ENCODE measurements at places on chromosomes 3 and 15.

DNA sequence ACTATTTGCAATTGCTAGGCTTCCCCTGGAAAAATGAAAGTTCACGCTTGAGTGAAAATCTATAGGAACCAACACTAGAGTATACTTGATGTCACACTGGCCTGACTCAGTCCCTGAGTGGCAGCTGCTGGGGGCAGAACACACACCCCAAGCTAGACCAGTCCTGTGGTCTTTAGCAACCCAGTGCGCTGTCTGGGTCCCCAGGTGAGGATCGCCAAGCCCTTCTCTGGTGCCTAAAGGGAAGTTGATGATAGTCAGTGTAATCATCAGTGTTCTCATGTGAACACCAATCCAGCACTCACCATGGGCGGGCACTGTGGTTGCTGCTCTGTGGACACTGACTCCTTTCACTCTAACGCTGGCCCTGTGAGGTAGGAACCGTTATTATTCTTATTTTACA lies 11.2 kb downstream of the ALDH1A3 start:
- no peak for DNase-seq

- DNase-seq = no peak
Measured at GRCh38 chr3:127741690-127742089, 68.9 kb downstream of the ABTB1 start.

GRCh38 chr3:196179380-196180308 lies 31.6 kb downstream of the ZDHHC19 start:
- no peak for DNase-seq

DNA sequence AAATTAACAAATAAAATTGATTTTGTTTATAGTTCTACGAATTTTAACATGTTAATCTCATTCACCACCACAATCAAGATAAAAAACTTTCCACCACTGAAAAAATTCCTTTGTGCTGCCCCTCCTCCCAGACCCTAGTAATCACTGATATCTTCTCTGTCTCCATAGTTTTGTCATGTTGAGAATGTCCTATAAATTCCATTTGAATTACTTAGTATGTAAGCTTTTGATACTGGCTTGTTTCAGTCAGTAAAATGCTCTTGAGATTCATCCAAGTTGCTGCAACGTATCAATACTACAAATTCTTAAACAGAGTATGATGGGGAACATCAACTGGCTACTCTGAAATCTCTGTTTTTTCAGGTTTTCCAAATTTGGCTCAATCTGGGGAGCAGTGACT lies 129.6 kb downstream of the CTNNB1 start:
- DNase-seq = peak; percentile 29

DNA sequence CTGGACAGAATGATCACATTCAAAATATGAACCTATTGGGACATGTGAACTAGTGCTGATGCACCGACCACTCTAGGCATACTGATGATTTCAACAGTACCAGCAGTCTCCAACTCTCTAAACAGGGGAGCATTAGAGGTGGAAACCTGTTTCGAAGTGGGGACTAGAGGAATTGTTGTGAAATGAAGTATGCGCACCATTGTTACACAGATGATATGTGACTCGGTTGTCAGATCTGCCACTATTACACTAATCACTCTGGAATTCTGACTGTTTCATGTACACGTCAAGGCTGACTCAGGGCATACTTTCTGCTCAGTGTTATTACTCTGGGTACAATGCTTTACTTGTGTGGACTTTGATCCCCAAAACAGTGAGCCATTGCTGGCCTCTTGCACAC lies 198.2 kb upstream of the UBE2E2 start:
- peak; percentile 28 for DNase-seq

DNA sequence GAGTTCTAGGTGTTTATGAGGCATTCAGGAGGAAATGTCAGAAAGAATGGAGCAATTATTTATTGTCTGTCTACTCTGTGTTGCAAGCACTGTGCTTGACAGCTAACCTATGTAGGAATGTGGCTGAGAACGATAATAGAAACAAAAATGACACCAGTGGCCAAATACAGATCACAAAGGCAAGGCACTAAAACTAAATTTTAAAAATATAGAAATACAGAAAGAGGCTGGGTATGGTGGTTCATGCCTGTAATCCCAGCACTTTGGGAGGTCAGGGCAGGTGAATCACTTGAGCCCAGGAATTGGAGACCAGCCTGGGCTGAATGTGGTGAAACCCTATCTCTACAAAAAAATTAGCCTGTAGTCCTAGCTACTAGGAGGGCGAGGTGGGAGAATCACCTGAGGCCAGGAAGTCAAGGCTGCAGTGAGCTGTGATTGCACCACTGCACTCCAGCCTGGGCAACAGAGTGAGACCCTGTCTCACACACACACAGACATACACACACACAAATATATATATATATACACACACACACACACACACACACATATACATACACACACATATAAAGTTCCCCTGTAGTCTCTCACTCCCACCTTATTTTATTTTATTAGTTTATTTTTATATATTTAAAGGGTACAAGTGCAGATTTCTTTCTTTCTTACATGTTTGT lies 6.0 kb downstream of the PRKCI start:
- peak; percentile 28 for DNase-seq

- DNase-seq = peak; percentile 44
Measured at GRCh38 chr3:94036909-94037507, 8.6 kb upstream of the STX19 start.

GRCh38 chr15:60052796-60053195 lies 48.7 kb downstream of the FOXB1 start:
- DNase-seq = no peak

DNA sequence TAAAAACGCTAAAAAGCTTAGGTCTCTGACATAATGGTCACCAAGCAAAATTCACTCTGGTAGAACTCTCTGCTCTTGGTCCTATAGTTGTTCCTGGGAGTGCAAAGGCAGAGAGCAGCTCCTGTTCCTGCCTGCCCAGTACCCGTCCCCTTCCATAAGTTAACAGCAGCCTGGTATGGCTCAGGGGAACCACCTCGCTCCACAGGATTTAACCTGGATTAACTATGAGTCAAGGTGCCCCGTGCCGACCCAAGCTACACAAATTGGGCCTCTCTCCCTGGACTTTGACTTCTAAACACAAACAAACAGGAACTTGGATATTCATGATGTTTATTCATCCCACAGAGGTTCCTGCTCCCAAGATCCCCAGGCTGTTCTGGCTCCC lies 32.1 kb downstream of the SCAP start:
- peak; percentile 86 for DNase-seq

DNA sequence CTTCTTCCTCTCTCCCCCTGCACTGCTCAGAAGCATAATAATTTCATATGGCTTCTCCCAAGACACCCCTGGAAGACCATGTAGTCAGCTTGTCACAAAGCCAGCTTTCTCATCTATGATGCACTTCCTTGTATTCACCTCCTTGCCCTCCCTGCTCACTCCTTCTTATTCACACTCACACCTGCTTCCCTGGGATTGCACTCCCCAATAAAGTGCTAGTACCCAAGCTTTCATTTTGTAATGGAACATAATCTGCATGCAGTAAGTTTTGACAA lies 76.9 kb upstream of the FRMD4B start:
- DNase-seq = no peak

- DNase-seq = no peak
Measured at GRCh38 chr3:25817638-25818037, 27.7 kb downstream of the OXSM start.

GRCh38 chr3:197286678-197287077 lies 11.7 kb downstream of the DLG1 start:
- no peak for DNase-seq

- DNase-seq = no peak
Measured at GRCh38 chr3:43785551-43785950, 94.8 kb downstream of the ABHD5 start.

DNA sequence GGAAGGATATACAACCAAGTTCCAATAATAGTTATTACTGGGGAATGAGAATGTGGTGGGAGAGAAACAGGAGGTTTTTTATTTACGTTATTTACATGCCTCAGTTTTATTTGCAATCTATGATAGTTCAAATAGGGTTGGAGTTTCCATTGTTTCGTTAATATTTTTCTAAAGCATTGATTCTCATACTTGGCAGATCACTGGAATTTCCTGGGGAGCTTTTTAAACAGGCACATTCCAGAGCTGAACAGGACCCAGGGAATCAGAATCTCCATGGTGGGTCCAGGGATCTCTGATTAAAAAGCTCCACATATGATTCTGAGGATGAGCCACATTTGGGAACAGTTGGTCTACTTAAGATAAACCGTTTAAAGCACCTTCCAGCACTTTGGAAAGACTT lies 123.9 kb downstream of the IL20RB start:
- no peak for DNase-seq

DNA sequence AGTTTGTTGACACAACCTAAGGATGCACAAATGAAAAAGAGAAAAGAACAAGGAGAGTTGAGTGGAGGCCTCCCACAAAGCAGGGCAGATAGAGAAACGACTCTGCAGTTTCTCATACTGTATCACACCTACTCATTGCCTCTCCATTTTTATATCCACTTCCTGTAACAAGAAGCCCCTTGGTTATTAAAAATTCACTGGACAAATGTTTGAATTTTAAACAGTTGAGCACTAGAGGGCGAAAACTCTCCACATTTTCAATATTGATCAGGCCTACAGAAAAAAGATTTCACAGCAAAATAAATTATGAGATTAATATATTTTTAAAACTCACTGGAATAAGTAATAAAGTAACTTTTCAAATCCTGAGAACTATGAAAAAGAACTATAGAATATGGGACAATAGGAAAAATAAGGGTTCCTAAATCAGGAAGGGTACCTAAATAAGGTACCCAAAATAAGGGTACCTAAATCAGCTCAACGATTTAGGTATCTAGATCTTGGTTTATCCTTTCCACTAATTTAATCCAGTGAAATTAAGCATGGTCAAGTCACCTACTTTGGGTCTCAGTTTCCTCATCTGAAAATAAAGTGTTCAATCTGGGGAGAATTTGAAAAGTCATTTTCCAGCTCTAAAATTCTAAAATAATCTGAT lies 47.0 kb upstream of the PPIB start:
- DNase-seq = peak; percentile 66

DNA sequence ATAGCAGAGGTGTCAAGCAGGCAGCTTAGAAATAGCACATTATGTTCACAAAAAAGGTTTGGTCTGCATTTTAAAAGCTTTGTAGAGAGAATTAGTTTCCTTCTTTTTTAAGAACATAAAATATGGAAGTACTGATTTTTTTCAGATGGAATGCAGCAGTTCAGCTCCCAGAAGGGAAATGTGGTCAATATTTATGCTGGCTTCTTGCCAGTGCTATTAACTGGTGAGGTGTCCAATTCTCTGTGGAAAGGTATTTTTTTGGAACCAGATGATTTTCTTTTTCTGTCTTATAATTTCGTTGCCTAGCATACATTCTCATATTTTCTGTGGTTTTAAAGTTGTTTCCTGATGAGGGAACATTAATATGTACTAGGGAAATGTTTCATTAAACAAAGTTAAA lies 211.4 kb upstream of the ZNF385D start:
- DNase-seq = no peak

GRCh38 chr3:9026320-9027045 lies 63.2 kb upstream of the RAD18 start:
- no peak for DNase-seq

DNA sequence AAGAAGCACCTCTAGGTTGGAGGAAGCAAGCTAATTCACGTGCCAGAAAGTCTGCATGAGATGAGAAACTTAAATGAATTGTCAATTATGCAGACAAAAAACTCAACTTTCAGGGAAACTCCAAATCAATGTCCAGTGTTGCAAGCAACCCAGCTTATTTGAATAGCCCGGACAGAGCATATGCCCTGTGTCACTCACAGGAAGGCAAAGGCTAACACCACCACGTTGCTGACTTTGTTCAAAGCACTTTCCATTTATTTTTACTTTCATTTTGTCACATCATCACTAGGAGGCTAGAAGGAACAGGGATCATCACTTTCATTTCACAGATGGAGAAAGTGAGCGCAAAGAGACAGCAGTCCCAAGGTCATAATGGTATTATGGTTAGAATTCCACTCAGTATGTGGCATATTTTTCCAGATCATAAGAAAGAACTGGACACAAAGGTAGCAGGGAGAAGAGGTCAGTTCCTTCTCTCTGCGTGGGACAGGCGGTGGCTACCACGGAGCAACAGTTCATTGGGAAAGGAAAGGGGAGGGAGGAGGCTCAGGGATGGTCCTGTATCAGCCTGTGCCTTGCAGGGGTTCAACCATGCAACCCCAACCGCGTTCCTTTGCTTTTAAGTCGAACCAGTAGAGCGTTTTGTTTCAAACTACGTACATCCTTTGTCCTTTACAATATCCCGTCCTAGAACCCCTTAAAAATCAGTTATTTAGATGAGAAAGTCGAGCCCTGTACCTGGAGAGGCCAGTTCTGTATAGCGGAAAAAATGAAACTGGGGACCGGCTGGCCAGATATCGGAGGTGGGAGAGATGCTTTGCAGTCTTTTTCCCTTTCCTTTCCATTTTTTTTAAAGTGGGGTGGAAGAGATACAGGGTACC lies 1.1 kb downstream of the HEG1 start:
- peak; percentile 79 for DNase-seq

DNA sequence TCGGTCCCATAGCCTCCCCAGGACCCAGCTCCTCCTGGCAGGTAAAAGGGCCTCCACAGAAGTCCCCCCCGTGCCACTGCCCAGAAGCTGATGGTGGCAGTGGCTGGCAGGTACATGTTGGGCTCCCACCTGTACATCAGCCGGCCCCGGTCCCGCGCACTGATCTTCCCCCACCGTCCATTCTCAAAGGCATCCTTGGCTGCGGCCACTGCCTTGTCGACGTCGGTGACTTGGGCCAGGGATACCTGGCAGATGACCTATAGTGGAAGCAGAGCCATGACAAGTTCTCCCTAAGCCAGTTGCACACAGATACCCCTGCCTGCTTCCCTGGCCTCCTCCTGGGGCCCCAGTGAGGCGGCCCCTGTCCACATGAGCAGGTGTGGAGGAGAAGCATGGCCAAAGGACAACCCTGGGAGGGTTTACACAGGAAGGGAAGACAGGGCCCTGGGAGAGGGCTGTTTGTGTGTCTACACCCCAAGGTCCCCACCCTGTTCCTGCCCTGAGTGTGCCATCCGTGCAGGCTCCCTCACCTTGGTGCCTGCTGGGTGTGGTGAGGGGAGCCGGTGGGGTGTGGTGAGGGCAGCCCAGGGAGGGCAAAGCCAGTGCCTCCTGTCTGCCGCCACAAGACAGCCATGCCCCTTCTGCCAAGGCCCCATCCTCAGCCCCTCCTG lies 44.8 kb downstream of the ALDH1L1 start:
- no peak for DNase-seq

DNA sequence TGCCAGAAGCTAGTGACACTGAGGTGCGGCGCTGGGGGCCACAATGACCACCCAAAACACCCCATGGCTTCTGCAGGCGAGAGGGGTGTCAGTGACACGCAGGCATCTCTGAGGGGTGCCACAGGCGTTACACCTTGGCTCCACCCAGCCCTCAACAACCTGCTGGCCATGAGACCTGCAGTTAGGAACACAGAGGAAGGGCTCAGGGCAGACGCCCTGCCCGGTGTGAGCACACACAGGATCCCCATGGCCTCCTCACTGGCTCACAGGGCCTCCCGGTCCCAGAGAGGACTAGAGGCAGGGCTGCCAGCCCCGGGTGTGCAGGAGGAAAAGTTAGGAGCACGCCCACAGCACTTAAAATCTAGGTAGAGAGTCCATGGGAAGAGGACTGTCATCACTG lies 35.1 kb downstream of the CYFIP1 start:
- no peak for DNase-seq

- DNase-seq = no peak
Measured at GRCh38 chr3:5504135-5504534, 316.6 kb downstream of the EDEM1 start.

GRCh38 chr3:42308651-42309050 lies 42.7 kb upstream of the CCK start:
- no peak for DNase-seq

Data from fibroblast of villous mesenchyme (primary cell).